HFFc6 (cell line): ENCODE measurements at places on chromosomes 2 and 18.

DNA sequence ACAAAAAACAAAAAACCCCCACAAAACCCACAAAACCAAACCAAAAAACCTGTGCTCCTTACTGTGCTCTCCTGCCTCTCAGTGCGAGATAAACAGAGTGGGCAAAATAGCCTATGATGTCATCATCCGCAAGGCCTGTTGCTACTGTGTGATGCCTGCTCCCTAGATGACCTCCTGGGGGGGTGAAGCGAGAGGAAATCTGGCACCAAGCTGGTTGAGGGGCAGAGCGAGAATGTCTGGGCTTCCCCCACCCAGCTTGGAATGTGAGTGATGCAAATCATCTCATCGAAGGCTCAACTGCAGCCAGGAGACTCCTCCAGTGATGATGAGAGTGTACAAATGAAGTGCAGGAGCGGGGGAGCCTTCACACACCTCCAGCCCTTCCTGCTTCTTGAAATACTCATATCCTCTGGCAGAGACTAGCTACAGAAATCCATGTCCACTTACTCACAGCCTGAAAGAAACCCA, 57.7 kb upstream of the MAP4K3 start:
- peak; percentile 95 for DNase-seq

GRCh38 chr18:2881088-2881839, 34.5 kb downstream of the EMILIN2 start:
- DNase-seq = peak; percentile 88

DNA sequence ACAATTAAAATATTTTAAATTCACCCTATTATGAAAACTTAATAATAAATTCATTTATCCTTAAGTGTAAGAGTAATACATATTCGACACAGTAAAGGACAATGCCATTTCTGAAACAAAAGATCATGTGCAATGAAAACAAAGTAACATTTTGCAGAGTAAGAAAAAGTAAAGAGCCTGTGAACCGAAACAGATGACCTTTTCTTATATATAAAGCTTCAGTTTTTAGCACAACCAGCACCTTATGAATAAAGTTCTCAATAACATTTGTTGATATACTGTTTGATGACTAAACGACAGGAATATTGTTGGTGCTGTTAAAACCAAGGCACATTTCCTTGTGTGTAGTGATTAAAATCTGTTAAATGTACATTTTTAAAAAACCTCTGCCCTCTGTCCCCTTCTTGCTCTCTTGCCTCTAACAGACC, 1.5 kb downstream of the PELI1 start:
- no peak for DNase-seq

GRCh38 chr18:8584798-8585197, 24.4 kb upstream of the RAB12 start:
- no peak for DNase-seq
